ENCODE measurements at places on chromosomes 7 and 10.

- peak; percentile 76 for DNase-seq
Measured at GRCh38 chr7:135291809-135292253, 58.2 kb downstream of the STRA8 start.

DNA sequence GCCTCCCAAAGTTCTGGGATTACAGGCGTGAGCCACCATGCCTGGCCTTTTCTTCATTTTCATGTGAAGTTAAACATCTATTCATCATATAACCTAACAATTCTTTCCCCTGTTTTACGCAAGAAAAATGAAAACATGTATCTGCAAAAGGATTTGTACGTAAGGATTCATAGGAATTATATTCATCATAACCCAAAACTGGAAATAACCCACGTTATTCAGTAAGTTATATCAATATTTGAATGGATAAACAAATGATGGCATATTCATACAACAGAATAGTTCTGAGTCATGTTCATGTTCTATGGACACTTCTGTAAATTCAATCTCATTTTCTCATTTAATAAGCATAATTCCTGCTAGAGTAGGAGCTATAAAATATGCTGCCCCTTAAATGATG lies 35.2 kb upstream of the CAV2 start:
- DNase-seq: no peak

DNA sequence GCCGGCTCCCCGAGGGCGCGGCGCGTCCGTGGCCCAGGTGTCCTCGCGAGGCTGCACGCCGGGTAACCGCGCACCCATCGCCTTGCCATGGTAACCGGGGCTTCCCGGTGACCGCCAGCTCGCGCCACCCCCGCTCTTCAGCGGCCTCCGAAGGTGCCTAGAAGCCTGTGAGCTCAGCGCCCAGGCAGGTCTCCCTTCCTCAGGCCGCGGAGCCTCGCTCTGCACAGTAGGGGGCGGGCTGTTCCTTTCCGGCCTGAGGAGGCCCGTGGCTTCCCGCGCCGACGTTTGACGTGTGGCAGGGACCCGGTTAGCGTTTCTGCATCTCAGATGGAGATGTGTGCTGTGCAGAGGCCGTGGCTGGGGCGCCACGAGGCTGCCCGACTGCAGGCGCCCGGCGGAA lies 117.1 kb downstream of the DYNC2I1 start:
- no peak for DNase-seq

DNA sequence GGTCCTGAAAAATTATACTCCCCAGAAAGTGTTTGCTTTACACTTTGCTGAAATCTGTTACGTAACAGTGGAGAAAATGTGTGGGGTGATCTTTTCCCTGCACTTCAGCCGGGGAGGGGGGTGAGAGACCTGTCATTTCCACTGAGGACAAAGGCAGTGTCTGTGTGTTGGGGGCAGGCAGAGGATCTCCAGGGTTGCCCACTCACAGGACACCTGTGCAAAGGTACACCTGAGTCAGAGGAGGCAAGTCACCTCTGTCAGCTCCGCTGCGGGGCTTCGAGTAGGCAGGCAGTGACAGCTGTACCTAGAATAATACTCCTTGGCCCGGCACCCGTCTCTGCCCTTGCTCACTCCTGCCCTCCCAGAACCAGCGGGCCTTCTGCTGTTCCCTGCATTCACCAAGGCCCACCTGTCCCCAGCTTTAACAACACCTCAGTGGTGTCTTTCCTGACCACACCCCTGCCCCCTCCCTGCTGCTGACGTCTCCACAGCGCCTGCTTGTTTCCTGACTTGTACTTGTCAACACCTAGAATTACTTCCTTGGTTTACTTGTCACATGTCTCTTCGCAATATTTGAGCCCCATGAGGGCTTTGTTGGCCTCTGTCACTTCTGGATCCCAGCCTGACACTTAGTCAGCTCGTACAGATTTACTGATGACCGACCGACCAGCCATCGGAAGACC lies 159.2 kb downstream of the NEURL1 start:
- no peak for DNase-seq

GRCh38 chr10:63094405-63094804 lies 38.7 kb upstream of the NRBF2 start:
- DNase-seq: no peak

DNA sequence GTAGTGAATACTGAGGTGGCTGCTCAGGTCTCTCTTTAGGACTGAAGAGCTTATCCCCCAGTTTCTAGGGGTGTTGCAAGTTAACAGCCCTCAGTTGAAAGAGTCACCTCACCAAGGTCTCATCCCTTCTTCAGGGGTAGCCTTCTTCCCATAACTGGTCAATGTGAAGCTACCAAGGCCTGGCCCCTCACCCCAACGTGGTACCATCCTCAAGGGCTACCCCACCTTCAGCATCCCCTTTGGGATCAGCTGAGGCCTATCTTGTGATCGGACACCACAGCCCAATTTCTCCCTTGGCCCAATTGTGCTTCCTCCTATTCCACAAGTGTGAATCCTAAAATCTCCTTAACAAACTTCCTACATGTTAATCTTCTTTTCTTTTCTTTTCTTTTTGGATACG lies 289.5 kb upstream of the MKLN1 start:
- no peak for DNase-seq

DNA sequence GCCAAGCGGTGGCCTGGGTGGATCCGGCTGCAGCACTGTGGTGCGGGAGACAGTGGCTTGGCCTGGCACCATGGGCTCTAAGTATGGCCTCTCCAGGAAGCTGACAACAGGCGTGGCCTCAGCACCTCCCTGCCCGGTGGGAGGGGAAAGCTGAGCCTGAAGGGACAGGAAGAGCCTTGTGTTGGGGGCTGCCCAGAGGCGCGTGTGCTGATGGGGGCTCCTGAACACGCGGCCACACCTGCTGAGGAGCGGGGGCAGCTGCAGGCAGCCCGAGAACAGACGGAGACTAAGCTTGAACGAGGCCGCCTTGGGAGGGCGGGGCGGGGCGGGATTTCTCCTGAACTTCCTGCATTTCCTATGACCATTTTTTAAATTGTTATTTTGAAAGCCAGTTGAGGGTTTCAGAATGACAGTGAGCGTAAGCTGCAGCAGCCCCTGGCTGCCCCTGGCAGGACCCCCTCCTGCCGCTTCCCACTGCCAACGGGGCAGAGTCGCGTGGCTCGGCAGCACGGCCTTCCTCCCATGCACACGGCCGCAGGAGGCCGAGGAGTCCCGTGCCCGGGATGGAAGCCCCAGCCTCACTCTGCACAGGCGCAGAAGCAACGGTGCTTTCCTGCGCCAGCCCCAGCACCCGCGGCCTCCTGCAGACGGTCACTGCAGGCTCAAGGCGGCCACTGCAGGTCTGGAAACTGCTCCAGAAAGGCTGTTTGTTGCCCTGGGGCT lies 43.2 kb downstream of the DPYSL4 start:
- DNase-seq: no peak

DNA sequence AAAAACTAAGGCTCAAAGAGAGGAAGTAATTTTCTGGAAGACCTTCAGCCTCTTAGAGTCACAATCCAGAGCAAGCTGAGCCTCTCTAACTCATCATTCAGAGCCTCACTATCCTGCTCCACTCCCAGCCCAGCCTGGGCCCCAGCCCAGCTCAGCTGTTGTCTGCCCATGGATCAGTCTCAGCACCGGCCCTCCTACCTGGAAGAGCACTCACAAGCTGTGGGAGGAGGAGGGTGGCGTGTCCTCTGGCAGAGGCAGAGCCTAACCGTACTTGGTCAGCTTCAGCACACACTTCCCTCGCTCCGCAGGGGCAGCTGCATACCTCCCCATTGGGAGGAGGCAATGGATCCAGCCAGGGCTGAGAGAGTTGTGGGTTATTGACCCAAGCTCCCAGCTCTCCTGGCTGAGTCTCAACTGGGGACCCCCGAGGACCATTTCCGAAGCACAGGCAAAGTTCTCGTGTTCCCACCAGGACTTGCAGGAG lies 66.7 kb upstream of the GPR26 start:
- no peak for DNase-seq

- DNase-seq: no peak
Measured at GRCh38 chr10:114492351-114493037, 88.2 kb upstream of the AFAP1L2 start.

- DNase-seq: no peak
Measured at GRCh38 chr10:28686835-28687682, 9.7 kb downstream of the BAMBI start.

GRCh38 chr7:90621125-90621746 lies 25.1 kb downstream of the CDK14 start:
- DNase-seq: no peak

DNA sequence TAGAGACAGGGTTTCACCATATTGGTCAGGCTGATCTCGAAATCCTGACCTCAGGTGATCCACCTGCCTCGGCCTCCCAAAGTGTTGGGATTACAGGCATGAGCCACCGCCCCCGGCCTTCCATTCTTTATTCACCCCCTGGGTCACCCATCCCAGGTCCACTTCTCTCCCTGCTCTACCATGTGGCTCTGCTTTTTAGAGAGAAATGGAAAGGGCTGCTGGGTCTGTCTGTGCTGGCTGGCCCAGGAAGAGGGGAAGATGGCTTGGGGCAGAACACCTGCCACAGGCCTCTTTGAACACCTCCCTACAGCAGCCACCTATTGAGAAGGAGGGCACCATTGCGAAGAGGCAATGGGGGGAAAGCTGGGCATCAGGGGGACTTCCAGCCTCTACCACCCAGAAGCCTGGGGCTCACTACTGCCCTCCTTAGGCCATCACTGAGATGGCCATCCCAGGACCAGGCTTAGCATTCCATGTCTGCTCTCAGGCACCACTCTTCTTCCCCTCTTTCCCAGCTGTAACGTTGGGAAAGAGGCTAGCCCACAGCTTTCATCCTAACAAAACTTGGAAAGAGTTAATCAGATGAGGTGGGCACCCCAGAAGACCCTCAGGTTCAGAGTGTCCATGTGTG lies 256.3 kb downstream of the GRID1 start:
- DNase-seq: no peak

DNA sequence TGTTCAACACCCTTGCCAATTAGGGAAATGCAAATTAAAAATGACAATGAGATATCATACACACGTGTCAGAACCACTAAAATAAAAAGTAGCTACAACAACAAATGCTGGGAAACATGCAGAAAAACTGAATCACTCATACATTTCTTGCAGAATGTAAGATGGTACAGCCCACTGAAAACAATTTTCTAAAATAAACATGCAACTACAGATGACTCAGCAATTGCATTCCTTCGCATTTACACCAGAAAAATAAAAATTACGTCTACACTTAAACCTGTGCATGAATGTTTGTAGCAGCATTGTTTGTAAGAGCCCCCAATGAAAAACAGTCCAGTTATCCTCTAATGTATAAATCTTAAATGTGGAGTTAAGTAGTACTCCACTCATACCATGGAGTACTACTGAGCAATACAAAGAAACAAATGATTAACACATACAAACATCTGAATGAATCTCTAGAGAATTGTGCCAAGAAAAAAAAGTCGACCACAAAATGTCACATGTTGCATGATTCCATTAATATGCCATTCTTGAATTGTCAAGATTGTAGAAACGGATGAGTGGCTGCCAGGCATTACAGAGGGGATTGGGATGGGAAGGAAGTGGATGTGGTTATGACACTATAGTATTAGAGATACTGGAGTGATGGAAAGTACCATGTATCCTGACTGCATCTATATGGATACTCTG lies 134.6 kb upstream of the NPSR1 start:
- DNase-seq: peak; percentile 88

- DNase-seq: no peak
Measured at GRCh38 chr10:93080350-93081046, 6.8 kb downstream of the CYP26A1 start.

GRCh38 chr7:47565640-47566250 lies 16.2 kb downstream of the TNS3 start:
- DNase-seq: no peak

DNA sequence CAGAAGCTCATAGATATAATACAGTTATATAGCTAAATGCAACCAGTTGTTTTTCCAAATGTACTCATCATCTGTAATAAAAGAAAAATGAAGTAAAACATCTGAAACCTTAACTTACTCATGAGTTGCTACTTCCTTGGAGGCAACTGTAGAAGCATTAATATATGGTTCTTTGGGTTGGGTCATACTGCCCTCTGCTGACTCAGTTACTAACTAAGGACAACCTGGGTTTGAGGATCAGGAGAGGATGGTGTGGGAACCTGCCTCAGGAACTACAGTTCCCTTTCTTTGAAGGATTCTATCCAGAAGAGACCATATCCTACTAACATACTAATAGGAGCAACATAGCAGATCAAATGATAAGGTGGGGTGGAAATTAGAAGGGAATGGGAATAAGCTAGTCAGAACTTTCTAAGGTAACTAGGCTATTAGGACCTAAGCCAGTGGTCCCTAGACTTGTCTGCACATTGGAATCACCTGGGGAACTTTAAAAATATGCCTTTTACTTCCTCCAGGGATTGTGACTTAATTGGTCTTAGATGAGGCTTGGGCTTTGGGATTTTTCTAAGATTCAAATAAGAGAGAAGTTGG lies 20.7 kb downstream of the COX15 start:
- DNase-seq: peak; percentile 46

DNA sequence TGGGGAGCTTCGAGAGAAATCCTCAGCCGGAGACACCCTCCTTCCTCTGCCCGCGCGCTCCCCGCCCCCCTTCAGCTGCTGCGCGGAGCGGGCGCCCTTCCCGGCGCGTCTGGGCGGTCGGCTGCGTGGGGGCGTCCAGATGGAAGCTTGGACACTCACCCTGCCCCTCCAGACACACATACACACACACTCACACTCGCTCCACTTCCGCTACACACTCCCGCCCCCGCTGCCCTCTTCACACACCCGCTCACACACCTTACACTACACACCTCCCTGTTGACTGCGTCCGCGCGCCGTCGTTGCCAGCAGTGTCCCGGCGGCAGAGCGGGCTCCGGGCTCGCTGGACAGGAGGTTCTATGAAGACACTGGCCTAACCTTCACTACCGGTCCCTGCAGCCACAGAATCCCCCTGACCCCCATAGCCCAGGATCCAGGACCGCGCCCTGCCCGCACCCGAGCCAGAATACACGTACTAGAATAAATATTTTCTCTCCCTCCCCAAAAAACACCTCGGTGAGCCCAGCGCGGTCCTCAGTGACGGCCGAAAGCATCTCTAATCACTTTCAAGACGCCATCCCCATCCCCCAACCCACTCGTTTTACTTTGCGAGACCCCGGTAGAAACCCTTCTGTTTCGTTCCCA lies 1.1 kb upstream of the EGR2 start:
- DNase-seq: no peak

DNA sequence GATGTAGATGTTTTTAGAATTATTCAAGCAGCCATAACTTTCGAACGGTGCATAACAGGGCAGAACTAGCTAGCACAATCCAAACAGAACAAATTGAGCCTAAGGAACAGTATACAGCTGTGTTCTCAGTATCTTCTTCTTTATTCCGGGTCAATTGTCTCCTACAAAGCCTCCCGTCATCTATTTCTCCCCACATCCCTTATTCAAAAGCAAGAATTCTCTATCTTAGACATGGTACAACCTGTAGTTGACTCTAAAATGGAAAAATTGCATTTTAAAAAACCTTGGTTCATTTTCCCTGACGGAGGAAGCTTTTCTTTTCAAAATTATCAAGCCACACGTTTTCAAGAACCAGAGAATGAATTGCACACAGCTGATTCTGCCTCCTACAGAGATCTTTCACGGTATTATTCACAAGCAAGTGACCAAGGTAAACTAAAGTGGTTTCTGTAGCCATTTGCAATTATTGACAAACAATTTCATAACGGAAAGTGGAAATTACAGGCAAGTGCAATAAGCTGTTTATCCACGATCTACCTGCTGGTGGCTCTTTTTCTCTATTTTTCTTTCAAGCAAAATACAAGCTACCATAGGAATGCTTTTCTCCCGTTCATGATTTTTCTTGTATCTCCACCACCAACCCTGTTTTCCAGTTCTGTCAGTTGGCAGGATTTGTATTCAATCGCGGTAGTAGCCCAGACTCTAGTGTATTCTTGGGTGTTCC lies 2.3 kb downstream of the GRM8 start:
- DNase-seq: no peak

GRCh38 chr10:92712016-92712889 lies 22.5 kb downstream of the HHEX start:
- DNase-seq: no peak
